ENCODE measurements at places on chromosomes 3 and 15.

GRCh38 chr3:115022835-115023398 is 124.2 kb downstream of the ZBTB20 start:
- DNase-seq, result no peak

DNA sequence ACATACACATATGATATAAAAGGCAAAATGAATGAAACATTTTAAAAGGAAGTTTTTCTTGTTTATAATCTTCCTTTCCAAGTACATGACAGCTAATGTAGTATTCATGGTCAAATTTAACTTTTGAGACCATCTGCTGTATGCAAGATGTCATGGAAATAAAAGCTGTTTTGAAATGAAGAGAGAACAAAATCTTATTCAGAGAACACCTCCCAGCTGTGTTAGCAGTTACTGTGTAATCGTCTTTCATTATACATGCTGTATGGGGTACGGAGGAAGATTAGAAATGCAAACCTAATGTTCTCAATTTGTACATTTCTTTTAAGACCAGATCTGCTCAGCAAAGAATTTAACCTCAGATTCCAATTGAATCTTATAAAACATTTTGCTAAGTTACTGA is 1182.3 kb downstream of the OTOL1 start:
- DNase-seq, result no peak

DNA sequence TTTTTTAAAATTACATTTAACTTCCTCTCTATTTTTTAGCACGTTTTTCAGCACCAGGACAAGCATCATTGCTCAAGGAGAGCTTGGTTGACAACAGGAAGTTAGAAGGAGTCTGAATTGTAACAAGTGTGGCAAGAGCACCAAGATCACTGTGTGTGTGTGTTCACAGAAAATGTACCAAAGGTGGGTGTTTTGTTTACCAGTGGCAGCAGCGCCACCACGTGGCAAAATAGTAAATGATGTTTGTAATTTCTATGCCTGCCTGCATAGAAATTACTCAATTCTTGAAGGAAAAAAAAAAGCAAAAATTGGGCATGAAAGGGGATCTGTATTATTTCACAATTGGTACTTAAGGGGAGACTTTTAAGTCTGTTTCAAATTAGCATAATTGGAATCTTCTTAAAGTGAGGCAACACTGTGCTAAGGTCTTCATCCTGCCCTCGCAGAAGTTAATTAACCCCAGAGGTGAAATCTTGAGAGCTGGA is 7.4 kb upstream of the U2SURP start:
- DNase-seq, result peak; percentile 15

- DNase-seq, result no peak
These were observed 278.8 kb downstream of the FOXP1 start for GRCh38 chr3:71304684-71305083.

DNA sequence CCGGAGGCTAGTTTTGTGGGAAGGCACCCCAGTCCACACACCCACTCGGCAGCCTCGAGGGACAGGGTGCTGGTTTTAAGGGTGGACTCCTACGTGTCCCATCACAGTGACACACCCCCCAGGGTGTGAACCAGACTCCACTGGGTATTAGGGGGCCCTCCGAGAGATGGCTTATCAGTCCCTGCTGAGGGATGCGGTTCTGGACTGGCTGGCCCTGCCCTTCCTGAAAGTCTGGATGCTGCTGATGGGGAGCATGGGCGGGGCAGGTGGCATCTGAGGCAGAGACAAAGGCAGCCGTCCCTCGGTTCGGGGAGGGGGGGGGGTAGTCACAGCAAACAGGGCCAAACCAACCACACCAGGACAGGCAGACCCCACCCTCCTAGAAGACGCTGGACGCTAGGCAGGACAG is 939 bp upstream of the ULK3 start:
- DNase-seq, result no peak

- no peak for DNase-seq
These were observed 9.0 kb downstream of the ZNF662 start for GRCh38 chr3:42914771-42915515.

DNA sequence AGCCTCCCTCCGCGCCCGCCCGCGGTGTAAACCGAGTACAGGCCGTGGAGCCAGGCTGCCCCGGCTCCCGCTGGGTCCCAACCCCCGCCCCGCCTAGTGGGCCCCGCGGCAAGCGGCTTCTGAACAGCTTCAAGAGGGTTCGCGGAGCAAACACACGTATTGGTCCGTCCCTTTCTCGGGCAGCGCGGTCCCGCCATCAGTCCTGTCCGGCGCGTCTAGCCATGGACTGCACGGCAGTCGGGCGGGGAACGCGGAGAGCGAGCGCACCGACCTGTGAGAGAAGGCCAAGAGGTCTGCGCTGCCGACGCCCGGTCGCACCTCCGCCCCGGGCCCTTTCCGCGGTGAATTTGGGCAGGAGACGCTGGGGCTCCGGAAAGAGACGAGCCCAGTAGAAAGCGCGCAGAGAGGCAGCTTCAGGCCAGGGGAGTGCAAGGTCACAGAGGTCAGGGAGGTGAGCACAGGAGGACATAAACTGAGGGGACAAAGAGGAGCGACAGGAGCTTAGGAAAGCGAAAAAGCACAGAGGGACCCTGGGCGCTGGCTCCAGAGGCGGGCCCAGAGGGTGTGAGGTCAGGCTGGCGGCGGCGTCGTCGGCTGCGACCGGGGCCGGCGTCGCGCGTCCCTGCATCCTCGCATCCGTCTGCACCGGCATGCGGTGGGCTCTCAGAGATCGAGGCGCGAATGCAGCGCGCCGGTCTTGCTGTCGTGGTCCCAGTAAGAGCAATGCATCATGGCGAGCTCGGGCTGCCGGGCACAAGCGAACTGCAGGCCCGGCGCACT is 1.8 kb downstream of the FOXL2 start:
- no peak for DNase-seq

DNA sequence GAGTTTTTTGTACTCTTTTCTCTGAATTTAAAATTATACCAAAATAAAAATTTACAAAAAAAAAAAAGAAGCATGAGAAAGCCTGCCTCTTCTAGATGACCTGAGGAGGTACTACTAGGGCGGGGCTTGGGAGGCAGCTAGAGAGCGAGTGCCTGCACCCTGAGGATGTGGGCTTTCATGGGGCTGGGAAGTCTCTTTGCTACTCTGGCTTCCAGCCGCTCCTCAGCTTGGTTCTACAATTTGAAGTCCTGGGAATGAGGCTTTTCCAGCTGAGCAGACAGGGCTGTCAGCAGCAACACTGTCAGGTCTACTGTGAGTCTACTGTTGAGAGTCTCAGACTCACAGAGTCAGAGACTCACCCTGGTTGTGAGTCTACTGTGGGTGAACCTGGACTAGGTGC is 8.2 kb upstream of the PSTPIP1 start:
- no peak for DNase-seq

DNA sequence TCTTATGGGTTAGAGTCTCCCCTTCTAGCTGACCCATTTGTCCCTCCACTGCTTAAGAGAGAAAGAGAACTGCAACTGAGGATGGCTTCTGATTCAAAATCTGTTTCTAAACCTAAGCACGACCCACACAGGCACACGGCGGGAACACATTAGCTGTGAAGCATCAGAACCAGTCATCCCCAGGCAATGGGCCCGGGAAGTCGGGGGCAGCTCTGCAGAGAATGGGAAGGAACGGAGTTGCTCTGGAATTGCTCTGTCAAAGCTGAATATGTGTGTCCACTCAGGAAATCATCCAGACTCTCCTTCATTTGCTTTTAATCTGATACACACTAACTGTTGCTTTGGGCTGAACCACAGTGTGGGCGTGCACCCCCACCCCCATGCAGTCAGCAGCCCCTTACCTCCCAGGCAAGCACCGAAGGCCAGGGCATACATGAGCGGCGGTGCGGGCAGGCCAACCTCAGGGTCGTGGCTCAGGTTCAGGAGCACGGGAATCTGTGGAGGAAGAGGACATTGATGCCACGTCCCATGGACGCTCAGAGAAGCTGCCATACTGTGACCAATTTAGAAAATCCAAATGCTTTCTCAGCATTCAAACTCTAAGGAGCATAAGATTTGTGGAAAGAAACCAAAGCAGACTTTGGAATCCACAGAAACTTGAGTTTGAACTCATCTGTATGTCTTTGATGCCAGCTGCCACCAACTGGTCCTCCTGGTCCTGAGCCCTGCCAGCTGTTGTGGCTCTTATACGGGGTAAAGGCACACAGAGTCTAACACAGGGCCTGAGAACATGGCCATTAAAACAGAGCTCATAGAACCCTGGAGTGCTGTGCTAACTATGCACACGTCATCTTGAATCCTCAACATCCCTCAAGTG is 247.9 kb downstream of the OCA2 start:
- no peak for DNase-seq

- no peak for DNase-seq
These were observed 78.8 kb downstream of the BFSP2 start for GRCh38 chr3:133478624-133479023.

DNA sequence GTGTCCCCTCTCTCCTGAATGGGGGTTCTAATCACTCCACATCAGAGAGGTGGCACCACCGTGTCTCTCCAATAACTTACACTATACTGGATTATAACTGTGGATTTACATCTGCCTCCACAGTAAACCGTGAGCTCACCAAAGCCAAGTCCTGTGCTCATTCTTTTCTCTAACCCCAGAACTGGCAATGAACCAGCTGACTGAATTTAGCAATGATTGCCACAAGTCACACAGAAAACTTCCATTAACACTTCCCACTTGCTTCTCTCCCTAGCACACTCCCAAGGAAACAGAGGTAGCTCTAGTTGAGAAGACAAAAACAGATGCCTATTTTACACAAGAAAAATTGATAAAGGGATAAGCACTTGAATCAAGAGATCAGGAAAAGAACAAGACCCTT is 361.3 kb downstream of the ULK4 start:
- no peak for DNase-seq

GRCh38 chr15:89397653-89398023 is 63.0 kb upstream of the POLG start:
- DNase-seq, result no peak

DNA sequence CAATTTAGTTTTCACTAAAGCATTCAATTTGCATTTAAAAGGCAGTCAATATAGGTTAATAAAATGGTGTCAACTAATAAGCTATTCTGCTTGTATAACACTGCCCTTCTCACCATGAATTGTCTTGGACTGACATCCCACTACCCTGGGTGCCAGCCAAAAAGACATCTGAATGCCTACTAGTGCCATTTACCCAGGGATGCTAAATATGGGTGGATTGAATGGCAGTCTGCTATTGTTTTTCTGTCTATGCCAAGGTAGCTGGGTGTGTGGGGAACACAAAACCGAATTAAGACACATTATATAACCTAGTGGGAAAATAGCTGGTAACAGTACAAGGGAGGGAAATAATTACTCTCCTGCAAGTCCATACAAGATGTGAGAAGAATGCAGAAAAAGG is 240.0 kb upstream of the CFAP20DC start:
- no peak for DNase-seq

GRCh38 chr3:52695798-52696671 is 9.6 kb downstream of the GLT8D1 start:
- no peak for DNase-seq

DNA sequence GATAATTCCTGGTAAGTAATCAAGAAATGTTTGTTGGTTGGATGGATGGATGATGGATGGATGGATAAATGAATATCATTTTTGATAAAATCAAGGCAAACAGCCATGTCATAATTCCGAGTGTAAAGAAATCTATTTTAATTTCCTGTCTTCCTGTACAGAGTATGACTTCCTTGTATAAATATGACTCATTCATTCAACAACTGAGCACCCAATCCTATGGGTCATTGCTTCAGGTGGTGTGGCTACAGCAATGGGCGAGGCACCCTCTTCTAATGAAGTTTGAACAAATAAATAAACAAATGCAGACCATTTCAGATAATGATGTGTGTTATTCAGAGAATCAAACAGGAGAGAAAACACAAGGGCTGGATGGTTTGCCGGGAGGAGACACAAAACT is 198.7 kb downstream of the TNIK start:
- no peak for DNase-seq

- DNase-seq, result no peak
These were observed 34.6 kb downstream of the FGD5 start for GRCh38 chr3:14853271-14853951.

DNA sequence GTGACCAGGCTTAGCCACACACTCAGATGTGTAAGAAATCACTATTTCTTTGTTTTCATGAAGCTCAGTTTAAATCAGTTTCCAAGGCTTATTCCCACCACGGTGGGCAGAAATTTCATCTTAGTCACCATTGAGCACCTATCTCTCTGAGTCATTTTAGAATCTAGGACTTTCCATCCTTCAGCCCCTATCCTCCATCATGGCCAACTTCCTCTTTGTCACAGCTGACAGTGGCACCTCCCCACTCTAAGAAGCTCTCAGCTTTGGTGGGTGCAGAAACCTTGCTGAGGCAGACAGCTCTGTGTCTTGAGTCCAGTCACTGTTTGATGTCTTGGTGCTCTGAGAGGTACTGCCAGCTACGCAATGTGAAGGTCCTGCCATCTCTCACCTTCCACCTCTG is 32.9 kb downstream of the SNTN start:
- no peak for DNase-seq
